ENCODE measurements at places on chromosomes 3 and 15.

- DNase-seq: no peak
These were observed 24.5 kb downstream of the ABHD6 start for GRCh38 chr3:58261954-58262666.

- DNase-seq: no peak
These were observed 23.2 kb downstream of the ILDR1 start for GRCh38 chr3:121998611-121999473.

DNA sequence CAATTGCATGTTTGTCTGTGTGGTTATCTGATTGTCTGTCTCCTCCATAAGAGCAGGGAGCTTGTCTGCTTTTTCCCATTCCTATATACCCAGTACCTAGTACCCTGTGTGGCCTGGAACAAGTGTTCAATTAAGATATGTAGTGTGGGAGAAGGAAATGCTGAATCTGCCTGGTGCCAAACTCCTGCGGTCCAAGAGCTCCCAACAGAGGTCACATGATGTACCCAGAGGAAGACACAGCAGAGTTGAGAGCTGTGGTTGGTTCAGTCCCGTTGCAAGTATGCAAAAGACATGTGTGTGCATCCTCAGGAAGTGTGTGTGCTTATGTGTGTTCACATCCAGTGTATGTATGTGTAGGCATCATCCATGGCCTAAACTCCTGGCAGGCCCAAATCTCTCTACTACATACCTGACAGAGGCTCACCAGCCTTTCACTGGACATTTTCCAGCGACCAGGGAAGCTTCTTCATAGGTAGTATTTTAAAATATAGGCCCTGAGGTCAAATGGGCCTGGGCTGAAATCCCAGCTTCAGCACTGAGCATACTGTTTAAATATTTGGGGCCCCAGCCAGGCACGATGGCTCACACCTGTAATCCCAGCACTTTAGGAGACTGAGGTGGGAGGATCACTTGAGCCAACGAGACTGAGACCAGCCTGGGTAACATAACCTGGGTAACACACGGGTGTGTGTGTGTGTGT, 34.0 kb upstream of the ITGA11 start:
- no peak for DNase-seq

DNA sequence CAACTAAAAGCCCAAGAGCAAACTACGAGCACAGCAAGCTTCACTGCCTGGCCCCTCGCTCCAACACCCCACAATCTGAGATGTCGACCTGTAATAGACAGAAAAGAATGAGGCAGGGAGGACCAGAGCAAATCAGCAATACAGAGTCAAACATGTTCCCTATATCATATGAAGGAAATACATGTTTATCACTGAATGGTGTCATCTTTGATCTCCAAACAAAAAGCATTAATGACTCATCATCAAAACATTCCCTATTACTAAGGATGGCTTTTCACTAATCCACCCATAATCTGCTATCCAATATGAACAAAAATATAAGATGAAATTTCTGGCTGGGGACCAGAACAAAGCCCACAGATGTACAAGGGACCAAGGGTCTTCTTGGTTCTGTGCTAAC, 34.7 kb downstream of the MYO5A start:
- no peak for DNase-seq

- no peak for DNase-seq
These were observed 57.6 kb downstream of the RAB11A start for GRCh38 chr15:65926899-65927298.

DNA sequence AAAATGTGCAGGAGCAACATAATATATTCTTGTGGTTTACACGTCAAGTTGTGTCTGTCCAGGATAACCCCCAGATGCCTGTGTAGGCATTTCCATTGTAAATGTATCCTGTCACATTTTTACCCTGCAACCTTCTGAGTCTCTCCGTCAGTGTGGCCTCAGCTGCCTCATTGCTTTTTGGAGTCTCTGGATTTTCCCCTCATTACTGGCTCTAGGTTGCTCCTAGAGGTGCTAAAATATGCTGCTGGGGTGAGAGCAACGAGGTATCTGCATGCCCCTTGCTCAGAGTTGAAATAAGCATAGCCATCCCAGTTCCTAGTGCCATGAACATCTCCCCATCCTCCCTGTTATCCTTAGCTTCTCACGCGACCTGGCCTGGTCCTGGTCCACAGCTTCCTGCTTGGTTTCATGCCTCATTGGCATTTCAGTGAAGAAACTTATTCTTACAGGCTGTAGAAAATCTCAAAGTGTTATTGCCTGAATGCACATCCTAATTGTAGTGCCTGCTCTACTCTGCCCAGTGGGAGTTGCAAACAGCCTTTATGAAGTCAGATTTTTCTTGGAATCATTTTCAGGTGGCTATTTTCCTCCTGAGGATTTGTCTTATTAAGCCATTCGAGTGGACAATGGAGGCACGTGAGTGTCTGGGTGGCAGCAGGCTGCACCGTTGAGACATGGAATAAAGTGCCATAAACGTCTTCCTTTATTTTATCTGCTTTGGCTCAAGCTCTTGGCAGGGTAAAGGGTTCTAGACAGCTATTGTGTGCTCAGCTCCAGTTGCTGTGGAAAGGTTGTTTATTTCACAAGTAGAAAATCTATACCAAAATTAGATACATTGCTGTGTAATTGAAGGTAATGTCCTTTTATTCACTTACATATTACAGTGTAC, 33.2 kb downstream of the OXNAD1 start:
- no peak for DNase-seq

DNA sequence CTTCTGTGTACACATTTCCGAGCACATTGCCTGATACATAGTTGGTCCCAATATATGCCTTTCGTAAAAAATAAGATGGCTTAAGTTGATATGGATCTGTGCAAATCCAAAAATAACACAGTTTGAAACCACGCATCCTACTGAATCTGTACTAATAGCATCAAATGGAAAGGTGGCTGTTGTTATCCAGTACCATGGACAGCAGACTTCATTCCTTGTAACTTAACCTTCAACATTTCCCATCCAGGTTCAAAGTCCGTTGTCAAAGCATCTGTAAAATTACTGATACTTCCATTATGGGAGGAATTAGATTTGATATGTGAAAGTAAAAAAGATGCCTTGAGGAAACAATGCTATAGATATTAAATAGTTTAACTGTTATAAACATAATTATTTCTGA, 65.5 kb upstream of the C3orf49 start:
- DNase-seq: no peak

- no peak for DNase-seq
These were observed 151.9 kb downstream of the CADPS start for GRCh38 chr3:62723166-62723913.

- no peak for DNase-seq
These were observed at the start of gene EPHA3 for GRCh38 chr3:89107461-89108290. Gene EPHA3, plus strand, starts transcription at chr3:89107621. Its CDS starts 128 bp downstream, at chr3:89107749.

- no peak for DNase-seq
These were observed 241.9 kb upstream of the TOPAZ1 start for GRCh38 chr3:43999728-44000319.

GRCh38 chr3:104677932-104678331, 688.8 kb upstream of the ALCAM start:
- DNase-seq: no peak

DNA sequence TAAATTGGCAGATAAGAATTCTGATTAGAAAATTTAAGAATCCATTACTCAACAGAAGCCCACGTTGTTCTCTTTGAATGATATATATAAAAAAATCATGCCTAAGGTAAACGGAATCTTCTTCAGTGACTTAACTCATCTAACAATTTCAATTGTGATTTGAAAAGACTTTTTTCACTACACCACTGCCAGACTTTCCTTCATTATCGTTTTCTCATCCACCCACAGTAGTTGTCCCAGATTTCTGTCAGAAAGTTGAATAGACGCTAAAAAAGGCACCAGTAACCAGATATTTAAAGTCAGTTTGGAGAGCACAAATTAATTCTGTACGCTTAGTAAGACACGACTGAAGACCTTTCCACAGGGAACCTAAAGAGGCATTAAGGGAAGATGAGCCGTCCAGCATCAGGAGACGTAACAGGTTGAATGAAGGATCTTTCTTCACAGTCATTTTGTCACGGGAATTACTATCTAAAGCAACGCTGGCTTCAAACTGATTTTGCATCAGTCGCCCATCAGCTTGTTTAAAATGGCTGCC, 1.3 kb downstream of the HIGD1A start:
- DNase-seq: no peak

- DNase-seq: no peak
These were observed 29.9 kb downstream of the PDIA5 start for GRCh38 chr3:123096731-123097130.

DNA sequence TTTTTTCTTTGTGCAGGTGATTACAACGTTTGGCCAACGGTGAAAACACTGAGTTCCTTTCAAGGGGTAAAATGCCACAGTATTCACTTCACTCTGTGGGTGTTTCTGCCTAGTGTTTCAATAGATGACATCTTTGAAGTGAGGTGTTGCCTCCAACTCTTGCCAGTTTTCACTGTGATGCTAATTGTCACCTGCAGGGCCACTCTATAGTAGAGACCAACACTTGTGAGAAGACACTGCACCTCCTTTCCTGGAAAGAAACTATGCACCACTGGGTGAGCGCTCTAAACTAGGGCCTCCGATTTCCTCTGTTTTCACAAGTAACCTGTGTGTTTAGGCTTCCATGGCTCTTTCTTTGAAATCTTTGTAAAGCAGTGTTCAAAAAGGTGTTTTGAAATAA, 98.3 kb downstream of the THRB start:
- DNase-seq: no peak

All from vagina (tissue), 2 donors.